Activated CD8-positive, alpha-beta T cell treated with anti-CD3 and anti-CD28 coated beads, Interleukin-2, amount 10 ng/mL, durations not matched to agents 7 days and 5 days (primary cell): ENCODE measurements at places on chromosomes 7 and 10. TPM values are rescaled to one million over a fixed set of nuclear protein-coding genes. Genes with fewer than 3 reads are reported as not detected.

Gene GPRIN2
- not detected for total RNA-seq

Gene GALNT11
- 20.3 TPM for total RNA-seq

Gene HMX3
- not detected for total RNA-seq

Gene CPA4
- not detected for total RNA-seq

Gene GIMAP4
- total RNA-seq, result 174 TPM

Gene ABCB4
- total RNA-seq, result not detected

Gene TCAF2
- total RNA-seq, result 15.2 TPM

Gene SDHAF3
- total RNA-seq, result 24.2 TPM

Gene PDZD7
- total RNA-seq, result 0.47 TPM

Gene FAM25C
- not detected for total RNA-seq

Gene TFPI2
- not detected for total RNA-seq

Gene BHLHA15
- total RNA-seq, result not detected

Gene RET
- total RNA-seq, result 0.13 TPM

Gene ITIH5
- not detected for total RNA-seq

Gene NAT16
- not detected for total RNA-seq

Gene WDR86
- 0.26 TPM for total RNA-seq

Gene HIPK2
- total RNA-seq, result 17.0 TPM

Gene CPN1
- total RNA-seq, result not detected

Gene AKR1C2
- not detected for total RNA-seq

Gene FBXL13
- total RNA-seq, result 0.34 TPM

Gene C10orf53
- not detected for total RNA-seq

Gene SLC29A3
- 3.0 TPM for total RNA-seq

Gene TMEM176A
- not detected for total RNA-seq

Gene CALHM3
- 0.63 TPM for total RNA-seq

Gene ZNF485
- total RNA-seq, result 4.7 TPM

Gene CLCN1
- 0.13 TPM for total RNA-seq

Gene PPP1R17
- not detected for total RNA-seq

Gene CDK14
- not detected for total RNA-seq

Gene RADIL
- 0.82 TPM for total RNA-seq

Gene MCM10
- total RNA-seq, result 73.5 TPM

Gene FOXI2
- not detected for total RNA-seq

Gene ACTA2
- total RNA-seq, result 15.0 TPM

Gene HOXA1
- 0.92 TPM for total RNA-seq

Gene PRSS37
- total RNA-seq, result not detected

Gene ARHGEF35
- total RNA-seq, result 2.6 TPM

Gene LMOD2
- total RNA-seq, result not detected

Gene GALNT17
- total RNA-seq, result not detected

Gene LDB3
- total RNA-seq, result not detected

Gene FAM13C
- not detected for total RNA-seq

Gene ARMC3
- total RNA-seq, result not detected

Gene GAD2
- not detected for total RNA-seq

Gene DENND10
- total RNA-seq, result 41.3 TPM

Gene CARD11
- total RNA-seq, result 178 TPM

Gene SUFU
- 10.6 TPM for total RNA-seq

Gene PLXDC2
- not detected for total RNA-seq

Gene AS3MT
- 0.68 TPM for total RNA-seq

Gene STEAP4
- not detected for total RNA-seq

Gene CAV1
- total RNA-seq, result not detected

Gene LRRC61
- total RNA-seq, result 21.4 TPM

Gene PIP
- not detected for total RNA-seq

Gene PRXL2A
- 15.3 TPM for total RNA-seq

Gene SPOCK2
- 261 TPM for total RNA-seq

Gene ADAM22
- total RNA-seq, result 3.1 TPM

Gene WAC
- total RNA-seq, result 131 TPM

Gene BAMBI
- total RNA-seq, result not detected

Gene SCART1
- total RNA-seq, result 2.0 TPM

Gene PON3
- total RNA-seq, result not detected

Gene OR2A5
- total RNA-seq, result not detected
